ENCODE measurements at places on chromosomes 16 and 17.

DNA sequence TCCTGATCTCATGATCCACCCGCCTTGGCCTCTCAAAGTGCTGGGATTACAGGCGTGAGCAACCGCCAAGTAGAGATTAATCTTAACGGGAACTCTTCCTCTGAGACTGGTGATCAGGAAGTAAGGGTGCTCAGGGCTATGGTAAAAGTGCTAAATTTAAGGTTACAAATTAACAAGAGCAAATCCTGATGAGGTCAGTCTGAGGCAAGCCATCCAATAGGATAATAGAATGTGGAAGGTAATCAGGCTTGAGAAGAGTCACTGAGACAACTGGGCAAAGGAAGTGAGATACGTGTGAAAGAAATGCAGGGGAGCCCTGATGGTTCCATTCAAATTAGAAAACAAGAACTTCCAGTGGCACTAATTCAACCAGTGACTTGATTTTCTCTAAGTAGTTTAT lies 69.1 kb downstream of the CACNG1 start:
- DNase-seq: no peak

GRCh38 chr16:8310323-8310722 lies 280.0 kb downstream of the TMEM114 start:
- DNase-seq: no peak

- no peak for DNase-seq
Measured at GRCh38 chr17:63113167-63113566, 147.1 kb downstream of the TANC2 start.

DNA sequence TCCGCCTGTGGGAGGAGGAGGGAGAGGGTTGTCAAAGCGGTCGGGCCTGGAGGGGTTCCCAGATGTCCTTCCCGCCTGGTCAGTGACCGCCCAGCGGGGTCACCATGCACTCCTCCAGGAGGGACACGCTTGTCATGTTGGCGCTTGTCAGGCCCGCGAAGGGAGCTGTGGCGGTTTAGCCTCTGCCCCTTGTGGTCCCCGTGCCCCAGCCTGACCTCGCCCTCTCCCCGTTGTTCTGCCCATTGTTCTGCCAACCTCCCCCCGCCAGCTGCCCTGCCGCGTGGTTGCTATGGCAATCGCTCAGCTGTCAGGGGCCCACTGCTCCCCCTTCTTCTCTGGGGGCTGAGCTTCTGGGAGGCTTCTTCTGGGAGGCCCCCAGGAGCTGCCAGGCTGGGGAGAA lies 146.4 kb upstream of the CIBAR2 start:
- no peak for DNase-seq

- DNase-seq: no peak
Measured at GRCh38 chr16:11629071-11630030, 38.9 kb upstream of the SNN start.
